CD4-positive, alpha-beta T cell treated with Interleukin-12 subunit alpha and Interleukin-12 subunit beta, for 1 hour (primary cell): ENCODE measurements at places on chromosomes 6 and 20.

DNA sequence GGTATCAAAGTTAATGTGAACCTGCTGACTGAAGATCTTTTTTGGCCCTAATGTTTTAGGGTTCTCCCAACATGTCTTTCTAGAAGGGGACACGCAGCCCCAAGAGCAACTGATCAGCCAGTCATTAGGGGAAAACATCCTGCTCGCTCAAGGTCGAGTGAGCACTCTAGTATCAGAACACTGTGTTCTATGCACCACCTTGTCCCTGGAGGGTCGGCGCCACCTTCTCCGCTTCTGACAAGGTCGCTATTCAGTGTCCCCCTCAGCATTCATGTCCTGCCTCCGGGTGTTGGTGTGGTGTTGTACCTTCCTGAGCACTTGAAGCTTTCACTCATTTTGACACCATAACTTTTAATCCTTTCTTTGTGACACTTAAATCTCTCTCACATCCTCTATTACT, 331.2 kb upstream of the KCNQ5 start:
- DNase-seq = no peak

DNA sequence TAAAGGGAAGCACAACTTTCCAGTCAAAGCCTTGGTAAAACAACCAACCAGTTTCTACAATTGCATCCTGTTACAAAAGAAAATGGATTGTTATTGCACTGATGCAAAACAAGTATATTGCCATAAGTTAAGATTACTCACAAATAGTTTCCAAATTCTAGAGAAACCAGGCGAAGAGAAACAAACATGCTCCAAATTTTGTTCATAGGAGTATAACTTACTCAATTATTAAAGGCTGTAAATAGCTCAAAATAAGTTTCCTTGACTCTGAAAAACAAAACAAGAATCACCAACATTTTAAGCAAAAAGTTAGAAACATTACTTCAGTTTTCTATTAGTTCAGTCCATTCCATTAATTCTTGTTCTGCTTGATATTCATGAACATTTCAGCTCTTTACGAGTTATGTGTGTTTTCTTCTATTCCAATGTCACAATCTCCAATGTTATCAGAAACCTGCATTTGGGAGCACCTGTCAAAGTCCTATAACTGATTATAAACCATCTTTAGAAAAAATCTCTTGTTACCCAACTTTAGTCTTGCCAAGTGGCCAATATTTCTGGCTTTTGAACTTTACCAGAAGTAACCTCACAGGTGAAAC, 137.9 kb upstream of the THBS2 start:
- no peak for DNase-seq

GRCh38 chr20:36399147-36399968, 93.2 kb downstream of the DLGAP4 start:
- DNase-seq = peak; percentile 23

DNA sequence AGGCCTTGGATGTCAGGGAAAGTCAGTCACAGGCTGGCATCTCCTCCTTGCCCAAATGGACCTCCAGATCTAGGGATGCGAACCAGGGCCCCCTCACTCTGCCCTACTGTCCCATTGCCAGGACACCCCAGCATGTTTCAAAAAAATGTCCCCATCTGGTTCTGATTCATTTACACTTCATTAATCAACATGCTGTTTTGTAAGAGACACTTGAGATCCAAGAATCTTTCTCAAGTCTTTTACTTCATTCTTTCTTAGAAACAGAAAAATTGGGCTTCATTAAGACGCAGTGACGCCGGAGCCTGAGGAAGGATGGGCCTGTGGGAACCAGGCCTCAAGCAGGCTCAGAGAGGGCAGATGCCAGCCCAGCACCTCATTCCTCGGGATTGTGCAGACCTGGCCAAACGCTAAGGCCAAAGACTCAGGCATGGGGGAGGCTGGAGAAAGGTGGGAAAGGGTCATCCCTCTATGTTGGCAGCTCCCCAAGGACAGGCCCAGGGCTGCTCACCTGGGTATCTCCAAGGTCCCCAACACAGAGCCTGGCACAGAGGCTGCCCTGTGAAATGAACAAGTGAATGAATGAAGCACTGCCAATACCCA, 3.8 kb downstream of the RSPO4 start:
- no peak for DNase-seq
